ENCODE measurements at places on chromosomes 6 and 20.

GRCh38 chr6:115909923-115910546 lies 150.7 kb downstream of the FRK start:
- no peak for DNase-seq

- DNase-seq: no peak
Measured at GRCh38 chr20:2693286-2694007, 867 bp downstream of the EBF4 start.

GRCh38 chr20:43438578-43439316 lies 18.9 kb upstream of the SRSF6 start:
- DNase-seq: no peak

DNA sequence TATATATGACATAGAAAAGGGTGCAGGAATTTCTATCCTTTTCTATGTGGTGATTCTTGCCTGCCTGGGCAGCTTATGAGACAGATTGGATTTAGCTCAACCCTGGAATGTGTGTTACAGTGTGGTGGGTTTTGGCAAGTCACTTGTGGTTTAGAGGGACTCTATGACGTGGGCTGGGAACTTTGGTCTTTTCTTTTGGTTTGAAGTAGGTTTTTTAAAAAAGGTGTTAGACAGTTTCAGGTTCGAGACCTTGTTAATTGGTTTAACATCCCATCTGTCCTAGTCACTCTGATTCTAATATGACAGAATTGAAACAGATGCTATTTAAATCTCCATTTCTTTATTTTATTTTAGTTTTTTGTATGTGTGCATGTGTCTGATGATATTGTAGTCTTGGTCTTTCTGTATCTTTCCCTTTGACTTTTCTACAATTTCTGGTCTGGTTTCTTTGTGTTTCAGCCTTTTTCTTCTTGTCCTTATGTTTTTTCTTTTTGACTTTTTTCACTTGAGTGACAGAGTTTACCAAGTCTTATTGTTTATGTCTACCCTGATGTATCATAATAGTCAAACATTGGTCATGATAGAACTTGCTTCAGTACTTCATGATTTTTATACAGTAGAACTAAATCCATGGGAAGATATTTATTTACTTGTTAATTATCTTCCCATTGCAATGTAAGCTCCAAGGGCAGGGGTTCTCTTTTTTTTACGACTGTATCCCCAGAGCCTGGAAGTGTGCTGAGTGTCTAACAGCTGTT lies 174.3 kb downstream of the CDKAL1 start:
- no peak for DNase-seq

DNA sequence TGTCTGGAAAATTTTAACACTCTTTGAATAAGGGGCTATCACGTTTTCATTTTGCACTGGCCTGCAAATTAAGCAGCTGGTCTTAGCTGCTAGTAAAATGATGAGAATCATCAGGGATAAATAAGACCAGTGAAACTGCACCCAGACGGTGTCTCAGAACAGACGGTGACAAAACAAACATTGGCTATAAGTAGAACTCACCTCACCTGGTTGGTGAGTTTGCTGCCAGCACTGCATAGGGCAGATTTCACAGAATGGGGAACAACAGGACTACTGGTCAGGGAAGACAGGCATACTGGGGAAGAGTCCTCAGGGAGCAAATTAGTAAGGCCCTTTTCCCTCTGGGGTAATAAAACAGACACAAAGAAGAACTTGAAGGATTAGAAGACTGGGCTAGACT lies 175.9 kb upstream of the CITED2 start:
- no peak for DNase-seq

DNA sequence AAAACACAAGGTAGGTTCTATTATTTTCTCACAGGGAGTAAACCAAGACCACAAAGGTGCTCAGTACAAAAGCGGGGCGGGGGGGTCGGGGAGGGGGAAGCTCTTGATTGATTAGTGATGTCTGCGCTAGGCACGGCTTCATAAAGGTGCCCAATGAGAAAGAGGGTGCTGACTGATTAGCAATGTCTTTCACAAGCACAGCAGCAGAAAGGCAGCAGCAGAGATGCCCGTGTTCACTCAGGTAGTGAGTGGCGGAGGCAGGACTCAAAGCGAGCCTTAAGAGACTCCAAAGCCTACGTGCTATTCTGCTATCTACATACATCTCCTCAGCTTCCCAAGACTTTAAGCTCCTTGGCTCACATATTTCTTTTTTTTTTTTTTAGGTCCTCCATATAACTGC lies 20.3 kb downstream of the NFATC2 start:
- DNase-seq: no peak

DNA sequence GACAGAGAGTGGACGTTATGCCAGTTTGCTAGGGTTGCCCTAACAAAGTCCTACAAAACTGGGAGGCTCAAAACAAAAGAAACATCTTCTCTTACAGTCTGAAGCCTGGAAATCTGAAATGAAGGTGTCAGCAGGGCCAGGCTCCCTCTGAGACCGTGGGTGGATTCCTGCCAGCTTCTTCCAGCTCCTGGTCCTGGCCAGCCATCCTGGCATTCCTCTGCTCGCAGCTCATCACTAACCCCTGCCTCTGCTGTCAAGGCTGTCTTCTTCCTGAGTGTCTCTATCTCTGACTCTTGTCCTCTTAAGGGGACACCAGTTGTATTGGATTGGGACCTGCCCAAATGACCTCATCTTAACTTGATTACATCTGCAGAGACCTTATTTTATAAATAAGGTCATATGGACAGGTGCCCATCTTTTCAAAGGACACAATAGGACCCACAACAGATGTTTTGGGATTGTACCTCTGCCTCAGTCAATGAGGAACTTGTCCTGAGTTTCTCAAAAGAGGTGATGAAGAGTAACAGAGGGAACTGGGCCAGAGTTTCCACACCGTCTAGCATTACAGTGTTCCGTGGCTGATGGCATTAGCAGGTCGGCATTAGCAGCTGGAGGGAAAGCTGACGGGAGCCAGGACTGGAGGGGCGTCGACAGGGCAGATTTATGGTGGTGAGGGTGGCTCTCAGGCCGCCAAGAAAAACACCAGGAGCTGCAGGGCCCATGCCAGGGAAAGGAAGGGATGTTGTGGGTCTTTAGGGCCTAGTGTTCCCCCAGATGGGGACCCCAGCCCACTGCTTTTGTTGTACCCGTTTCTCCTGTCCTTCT lies 157.3 kb downstream of the TBXT start:
- DNase-seq: no peak

DNA sequence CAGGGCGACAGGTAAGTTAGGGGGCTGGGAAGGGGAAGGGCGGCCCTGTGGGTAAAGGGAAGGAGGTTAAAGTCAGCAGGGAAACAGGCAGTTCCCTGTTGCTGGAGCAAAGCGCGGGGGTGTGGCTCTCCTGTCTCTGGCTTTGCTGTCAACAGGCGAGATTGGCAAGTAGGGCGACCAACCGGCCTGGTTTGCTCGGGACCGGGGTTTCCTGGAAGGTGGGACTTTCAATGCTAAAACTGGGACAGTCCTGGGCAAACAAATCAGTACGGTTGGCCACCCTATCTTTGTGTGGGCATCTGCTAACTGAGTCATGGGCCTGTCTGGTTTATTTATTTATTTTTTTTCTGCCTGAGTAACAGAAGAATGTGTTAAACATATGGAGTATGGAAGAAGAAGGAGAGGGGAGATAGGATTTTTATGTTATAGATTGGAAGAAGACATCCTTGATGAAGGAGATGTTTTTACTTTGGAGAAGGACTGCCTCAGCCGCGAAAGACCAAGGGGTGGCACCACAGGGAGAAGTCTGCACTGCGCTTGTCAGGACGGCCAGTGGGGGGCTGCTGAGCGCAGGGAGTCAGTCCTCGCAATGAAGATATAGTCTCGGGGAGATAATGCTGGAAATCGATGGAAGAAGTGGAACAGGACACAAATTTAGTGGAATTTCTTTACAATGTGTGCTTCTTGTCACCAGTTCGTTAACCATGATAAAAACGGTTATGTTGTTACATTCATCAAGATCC lies 43.4 kb upstream of the ESR1 start:
- no peak for DNase-seq

- no peak for DNase-seq
Measured at GRCh38 chr20:60010689-60011458, 52.7 kb downstream of the CDH26 start.
